ENCODE measurements at places on chromosomes 12 and 14. TPM values are rescaled to one million over a fixed set of nuclear protein-coding genes. Genes with fewer than 3 reads are reported as not detected.
A peak's percentile ranks its signal among the peaks of the same experiment; 100 is the strongest.

The GLI1 gene
- 2.6 TPM for total RNA-seq

The TCL1A gene
- total RNA-seq, result 0.11 TPM

The WNT1 gene
- not detected for total RNA-seq

The RAB15 gene
- total RNA-seq, result 23.5 TPM

The RAD51AP1 gene
- total RNA-seq, result 10.6 TPM

The ASCL1 gene
- 10.1 TPM for total RNA-seq

The FRMD6 gene
- total RNA-seq, result 80.6 TPM

The OR4K13 gene
- not detected for total RNA-seq

The RERGL gene
- total RNA-seq, result 7.7 TPM

The ERC1 gene
- 75.5 TPM for total RNA-seq

The SMCO3 gene
- total RNA-seq, result 7.4 TPM

- no peak for DNase-seq
Observed at GRCh38 chr12:39178837-39179236, 264.1 kb downstream of the KIF21A start.

DNA sequence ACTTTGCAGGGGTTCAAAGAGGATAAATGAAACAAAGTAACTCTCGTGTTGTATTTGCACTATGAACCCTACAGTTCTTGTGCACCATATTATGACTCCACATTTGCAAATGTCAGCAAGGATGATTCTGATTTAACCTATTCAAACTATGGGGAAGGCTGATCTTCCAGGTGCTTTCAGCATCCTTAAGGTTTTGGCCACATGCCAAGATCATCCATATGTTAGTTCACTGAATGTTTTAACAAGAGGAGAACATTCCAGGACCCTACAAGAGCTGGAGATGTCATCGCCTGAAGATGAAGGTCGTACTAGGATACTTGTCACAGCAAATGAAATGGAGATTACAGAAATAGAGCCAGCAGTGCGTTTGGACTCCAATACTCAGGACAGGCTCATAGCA lies 114.2 kb downstream of the DHRS2 start:
- DNase-seq, result no peak

- no peak for DNase-seq
Observed at GRCh38 chr12:91423693-91424050, 241.1 kb upstream of the DCN start.

DNA sequence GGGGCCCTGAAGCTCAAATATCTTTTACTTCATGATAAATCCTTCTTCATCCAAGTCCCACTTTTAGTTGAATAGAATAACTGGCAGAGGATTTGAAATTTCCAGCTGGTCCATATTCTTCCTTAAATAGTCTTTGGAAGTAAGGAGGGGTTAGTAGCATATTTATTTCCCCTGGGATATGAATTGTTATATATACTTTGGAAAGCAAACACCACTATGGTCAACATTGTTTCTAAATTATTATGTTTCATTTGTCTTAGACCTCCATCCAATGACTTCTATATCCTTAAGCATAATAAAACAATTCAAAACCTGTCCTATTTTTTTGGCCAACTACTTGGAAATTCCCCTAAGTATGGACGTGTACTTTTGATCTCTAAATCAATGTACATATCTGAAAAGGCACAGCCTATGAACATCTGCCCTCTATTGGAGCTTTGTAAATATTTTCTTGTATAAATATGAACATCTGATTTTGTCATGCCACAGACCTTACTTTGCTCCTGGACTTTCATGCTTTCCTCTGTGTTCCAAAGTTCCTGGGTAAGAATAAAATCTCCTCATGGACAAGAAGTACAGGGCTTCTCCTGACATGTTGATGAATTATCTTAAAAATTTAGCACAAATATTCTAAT lies 1212.0 kb downstream of the GALC start:
- no peak for DNase-seq

GRCh38 chr14:96584199-96584906 lies 82.2 kb downstream of the PAPOLA start:
- peak; percentile 92 for DNase-seq

GRCh38 chr12:57514720-57515407 lies 5.5 kb downstream of the DDIT3 start:
- no peak for DNase-seq

DNA sequence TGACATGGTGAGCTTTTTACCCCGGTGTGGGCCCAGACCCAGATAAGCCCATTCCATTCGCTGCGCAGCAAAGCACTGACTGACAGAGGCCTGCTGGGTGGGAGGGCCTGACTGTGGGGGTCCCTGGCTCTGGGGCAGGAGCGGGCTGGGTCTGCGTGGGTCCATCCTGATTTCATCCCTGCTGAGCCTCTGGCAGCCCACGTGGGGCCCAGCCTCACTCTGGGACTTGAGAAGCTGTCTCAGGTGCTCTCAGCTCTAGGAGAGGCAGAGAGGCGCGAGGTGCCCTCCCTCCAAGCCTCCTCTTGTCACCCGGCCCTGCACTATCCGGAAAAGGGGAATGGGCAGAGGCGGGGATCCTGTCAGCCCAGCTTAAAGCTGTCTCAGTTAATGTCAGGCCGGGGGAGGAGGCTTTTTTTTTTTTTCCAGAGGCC lies 927 bp downstream of the ABCB9 start:
- DNase-seq, result no peak

- DNase-seq, result no peak
Observed at GRCh38 chr12:115798309-115798917, 479.1 kb downstream of the MED13L start.

DNA sequence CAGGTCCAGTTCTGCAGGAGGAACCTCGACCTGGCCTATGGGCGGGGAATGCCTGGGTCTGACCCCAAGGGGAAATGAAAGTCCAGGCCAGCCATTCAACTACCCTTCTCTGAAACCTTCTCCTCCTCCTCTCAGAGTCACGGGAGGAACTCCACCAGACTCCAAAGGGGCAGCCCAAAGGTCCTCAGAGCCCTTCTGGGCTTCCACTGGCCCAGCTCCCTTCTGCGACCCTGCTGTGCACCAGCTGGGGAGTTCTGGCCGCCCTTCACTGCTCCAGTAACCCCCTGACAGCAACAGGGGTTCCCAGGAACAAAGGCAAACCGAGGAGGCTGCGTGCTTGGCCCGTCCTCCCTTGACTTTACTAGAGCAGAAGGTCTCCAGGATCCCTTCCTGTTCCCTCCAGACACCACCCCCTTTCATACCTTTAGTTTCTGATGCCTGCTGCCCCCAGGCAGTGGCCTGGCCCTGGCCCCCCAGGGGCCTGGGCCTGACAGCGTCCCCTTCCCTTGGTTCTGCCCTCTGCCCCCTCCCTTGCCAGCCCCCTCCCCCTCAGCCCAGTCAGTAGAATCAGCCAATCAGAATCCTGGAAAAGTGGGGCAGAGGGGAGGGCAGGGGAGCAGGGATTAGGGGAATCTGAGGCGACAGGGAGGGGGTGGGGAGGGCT lies 850 bp upstream of the ZNF385A start:
- DNase-seq, result no peak

- DNase-seq, result no peak
Observed at GRCh38 chr12:19194963-19195362, 65.4 kb downstream of the PLEKHA5 start.

GRCh38 chr12:66804563-66804974 lies 125.7 kb upstream of the GRIP1 start:
- peak; percentile 7 for DNase-seq

- no peak for DNase-seq
Observed at GRCh38 chr12:76804435-76804976, 40.6 kb downstream of the ZDHHC17 start.

GRCh38 chr12:123101526-123101925 lies 49.4 kb downstream of the PITPNM2 start:
- DNase-seq, result no peak

GRCh38 chr12:94839347-94839746 lies 164.2 kb downstream of the NDUFA12 start:
- DNase-seq, result no peak

DNA sequence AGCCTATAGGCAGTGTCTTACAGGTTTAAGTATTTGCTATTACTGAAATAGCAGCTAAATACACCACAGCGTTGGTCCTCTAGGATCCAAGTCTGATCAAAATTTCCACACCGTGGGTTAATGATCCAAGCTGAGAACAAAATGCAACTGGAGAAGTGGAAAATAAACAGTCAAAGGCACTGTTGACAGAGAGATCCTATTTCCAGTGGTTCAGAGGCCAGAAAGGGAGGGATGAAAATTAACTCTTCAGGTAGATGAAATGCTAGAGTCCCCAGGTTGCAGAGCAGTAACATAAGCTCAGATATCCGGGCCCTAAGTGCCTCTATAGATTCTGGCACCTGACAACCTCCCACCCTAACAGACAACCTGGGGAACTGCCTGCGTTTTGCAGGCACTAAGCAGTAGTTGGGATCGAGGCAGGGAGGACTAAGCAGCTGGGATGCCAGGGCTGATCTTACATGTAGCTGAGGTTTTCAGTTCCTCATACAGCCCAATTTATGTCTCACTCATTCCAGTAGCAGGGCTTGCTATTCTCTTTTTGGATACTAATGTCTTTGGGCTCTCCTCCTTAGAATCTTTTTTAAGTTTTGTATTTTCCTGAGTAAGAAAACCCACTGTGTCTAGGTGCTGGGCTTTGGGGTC lies 42.7 kb upstream of the CRACR2A start:
- no peak for DNase-seq

DNA sequence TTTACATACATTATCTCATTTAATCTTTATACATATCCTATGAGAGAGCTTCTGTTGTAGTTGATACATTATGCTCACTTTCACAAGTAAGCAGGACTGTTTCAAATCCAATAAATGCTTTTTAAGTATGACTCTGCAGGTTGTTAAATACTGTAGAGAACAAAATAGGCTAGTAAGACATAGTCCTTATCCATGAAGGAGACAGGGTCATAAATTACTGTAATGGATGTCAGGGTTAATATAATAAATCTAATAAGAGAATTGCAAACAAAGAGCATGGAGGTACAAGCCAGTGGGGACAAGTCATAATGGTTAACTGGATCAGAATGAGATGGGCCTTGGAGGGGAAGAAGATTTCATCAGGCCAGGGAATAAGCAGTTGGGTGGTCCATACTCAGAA lies 303.8 kb upstream of the RGS6 start:
- DNase-seq, result no peak

DNA sequence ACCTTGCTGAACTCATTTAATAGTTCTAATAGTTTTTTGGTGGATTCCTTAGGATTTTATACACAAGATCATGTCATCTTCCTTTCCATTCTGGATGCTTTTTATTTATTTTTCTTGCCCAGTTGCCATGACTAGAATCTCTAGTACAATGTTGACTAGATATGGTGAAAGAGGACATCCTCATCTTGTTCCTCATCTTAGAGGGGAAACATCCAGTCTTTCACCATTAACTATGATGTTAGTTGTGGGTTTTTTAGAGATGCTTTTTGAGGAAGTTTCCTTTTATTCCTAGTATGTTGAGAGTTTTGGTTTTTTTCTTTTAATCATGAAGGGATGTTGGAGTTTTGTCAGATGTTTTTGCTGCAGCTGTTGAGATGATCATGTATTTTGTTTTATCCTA lies 8.7 kb downstream of the ANKRD13A start:
- no peak for DNase-seq

- DNase-seq, result no peak
Observed at GRCh38 chr14:65303899-65304222, 108.7 kb upstream of the FUT8 start.

DNA sequence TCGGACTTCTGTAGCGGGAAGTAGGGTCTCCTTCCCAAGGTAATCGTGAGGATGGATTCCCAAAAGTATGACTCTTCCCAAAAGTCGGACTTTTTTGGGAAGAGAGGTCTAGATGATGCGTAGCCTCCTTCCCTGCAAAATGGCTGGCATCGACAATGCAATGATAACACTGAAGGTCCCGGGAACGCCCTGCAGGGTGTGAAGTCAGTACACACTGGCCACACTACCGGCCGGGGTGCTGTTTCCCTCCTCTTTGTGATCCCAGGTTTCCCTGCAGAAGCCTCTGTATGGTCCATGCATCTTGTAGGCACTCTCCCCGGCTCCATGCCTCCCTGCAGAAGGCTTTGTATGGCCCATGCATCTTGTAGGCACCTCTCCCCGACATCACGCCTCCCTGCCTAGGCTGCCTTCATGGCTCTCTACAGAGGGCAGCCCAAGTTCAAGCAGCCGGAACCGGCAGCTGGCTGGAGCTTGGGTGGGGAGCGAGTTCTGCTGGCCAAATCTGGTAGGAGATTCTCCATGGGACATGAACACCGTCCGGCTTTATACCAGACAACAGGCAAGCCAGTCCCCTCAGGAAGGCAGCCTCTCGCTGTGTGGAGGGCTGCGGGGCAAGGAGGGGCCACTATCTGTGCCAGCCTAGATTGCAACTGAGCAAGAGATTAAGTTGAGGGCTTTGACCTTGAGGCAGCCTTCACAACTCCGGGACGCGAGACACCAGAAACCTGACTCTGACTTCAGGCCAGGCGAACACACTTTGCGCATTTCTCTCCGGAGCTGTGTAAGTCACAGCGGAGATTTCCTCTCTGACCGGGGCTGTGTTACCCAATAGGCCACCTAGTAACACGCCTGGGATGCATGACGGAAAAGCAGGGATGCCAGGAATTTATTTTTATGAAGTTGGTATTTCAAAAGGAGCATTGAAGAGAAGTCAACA lies 23.5 kb downstream of the FZD10 start:
- DNase-seq, result no peak

- DNase-seq, result no peak
Observed at GRCh38 chr14:105059035-105059924, 6.0 kb downstream of the GPR132 start.

DNA sequence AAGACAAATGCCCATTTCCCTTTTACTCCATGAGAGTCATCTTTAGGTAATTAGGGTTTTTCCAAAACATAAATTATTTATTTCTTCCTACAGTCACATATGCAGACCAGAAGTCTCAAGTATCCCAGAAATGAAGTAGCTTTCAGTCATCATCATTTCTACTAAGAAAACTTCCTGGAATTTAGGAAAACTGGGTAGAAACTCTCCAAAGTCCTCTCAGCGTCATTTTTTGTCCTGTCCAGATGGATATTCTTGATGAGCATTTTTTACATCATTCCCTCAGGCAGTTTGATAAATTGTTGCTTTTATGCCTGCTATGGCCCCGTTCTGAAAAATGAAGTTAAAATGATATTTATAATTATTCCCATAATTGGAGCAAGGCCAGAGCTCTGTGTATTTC lies 93.9 kb upstream of the DCN start:
- DNase-seq, result no peak

DNA sequence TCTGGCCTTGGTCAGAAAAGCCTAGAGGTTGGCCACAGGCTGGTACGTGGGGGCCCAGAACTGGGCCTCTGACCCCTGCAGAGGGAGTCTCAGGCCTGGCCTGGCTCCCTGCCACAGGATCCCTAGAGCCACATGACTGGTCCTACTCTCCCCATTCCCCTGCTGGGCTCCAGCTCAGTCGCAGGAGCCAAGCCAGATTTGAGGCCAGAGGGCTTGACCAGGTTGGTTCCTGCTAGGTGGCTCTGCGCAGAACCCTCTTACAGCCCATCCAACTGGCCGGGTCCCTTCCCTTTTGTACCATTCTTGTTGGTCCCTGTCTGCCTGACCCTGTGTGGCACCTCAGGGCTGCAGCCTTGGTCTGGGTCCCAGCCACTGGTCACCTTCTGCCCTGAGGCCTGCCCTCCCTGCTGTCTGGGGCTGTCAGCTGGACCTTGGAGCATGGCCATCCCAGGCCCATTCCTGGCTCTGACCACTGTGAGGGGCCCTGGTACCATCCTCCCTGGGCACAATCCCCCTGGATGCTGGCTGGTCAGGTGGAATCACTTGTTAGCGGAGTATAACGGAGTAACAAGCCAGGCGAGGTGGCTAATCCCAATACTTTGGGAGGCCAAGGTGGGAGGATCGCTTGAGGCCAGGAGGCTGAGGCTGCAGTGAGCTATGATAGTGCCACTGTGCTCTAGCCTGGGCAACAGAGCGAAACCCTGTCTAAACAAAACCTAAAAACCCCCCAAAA lies 22.9 kb upstream of the PPP1R13B start:
- DNase-seq, result no peak

- DNase-seq, result no peak
Observed at GRCh38 chr14:95237121-95237957, 80.0 kb upstream of the DICER1 start.

- no peak for DNase-seq
Observed at GRCh38 chr14:104404922-104405321, 174.6 kb upstream of the C14orf180 start.

All from spinal cord (tissue), 10 donors.